HS-27A (cell line): ENCODE measurements at places on chromosomes 6 and 20.

DNA sequence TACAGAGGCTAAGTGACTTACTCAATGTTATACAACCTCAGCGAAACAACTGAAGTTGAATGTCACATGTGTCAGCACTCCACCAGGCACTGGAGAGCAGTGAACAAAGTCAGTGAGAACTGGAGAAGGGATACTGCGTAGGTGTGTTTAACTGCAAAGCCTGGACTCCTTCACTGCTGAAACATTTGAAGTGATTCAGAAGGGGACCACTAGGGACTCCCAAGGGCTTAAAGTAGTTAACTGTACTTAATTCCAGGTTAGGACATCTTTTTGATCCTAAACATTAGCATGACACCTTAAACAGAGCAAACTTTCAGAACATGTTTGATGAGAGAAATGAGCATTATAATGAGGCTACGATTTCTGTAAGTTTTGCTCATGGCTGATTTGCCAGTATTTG lies 45.0 kb upstream of the ZBTB24 start:
- no peak for DNase-seq

- DNase-seq = peak; percentile 53
These were observed 23.6 kb downstream of the FOXQ1 start for GRCh38 chr6:1335367-1336037.

DNA sequence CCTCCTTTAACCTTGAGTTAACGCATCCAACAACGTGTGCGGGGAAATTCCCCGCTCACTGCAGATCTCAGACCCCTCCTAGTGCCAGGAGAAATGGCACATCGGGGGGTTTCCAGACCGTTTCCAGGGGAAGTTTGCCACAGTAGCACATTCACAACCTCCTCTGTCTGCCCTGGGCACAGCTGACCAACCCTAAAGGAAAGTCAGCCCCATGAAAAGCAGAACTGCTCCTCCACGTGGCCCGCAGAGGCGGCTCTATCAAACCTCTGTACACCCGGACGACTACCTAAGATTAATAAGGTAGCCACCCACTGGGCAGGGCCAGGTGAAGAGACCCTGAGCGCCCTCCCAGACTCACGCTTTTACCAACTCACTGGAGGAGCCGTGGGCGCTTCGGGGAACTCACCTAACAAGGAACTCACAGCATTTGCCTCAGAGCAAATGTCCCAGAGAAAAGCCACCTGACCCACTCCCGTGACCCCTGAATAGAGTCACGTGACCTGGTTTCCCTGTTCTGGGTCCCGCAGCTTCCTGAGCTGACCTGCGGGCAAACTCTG lies 93.1 kb downstream of the PRND start:
- DNase-seq = no peak

DNA sequence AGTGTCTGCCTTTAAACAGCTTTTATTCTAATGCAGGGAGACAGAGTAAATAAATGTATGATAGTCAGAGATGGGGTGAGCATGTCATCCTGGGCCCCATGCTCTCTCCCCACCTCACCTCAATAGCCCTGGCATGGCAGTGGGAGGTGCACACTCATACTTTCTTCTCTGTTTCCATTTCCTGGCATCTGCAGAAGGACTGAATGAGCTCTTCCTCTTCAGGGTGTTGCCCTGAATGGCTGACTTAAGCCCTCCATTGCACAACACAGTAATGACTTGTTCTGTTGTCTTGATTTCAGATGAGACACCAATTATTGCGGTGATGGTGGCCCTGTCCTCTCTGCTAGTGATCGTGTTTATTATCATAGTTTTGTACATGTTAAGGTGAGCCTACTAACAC lies 57.0 kb upstream of the GNRH2 start:
- DNase-seq = no peak

DNA sequence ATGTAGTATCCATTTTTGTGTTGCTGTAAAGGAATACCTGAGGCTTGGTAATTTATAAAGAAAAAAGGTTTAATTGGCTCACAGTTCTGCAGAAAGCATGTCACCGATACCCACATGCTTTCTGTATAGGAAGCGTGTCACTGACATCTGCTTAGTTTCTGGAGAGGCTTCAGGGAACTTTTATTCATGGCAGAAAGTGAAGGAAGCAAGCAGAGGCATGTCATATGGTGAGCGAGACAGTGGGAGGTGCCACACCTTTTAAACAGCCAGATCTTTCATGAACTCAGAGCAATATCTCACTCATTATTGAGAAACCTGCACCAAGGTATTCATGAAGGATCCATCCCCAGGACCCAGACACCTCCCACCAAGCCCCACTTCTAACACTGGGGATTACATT lies 3.5 kb downstream of the SUMO4 start:
- DNase-seq = no peak

GRCh38 chr6:165229216-165229615 lies 80.2 kb downstream of the C6orf118 start:
- no peak for DNase-seq

GRCh38 chr20:38000293-38000692 lies 33.0 kb downstream of the TTI1 start:
- no peak for DNase-seq

DNA sequence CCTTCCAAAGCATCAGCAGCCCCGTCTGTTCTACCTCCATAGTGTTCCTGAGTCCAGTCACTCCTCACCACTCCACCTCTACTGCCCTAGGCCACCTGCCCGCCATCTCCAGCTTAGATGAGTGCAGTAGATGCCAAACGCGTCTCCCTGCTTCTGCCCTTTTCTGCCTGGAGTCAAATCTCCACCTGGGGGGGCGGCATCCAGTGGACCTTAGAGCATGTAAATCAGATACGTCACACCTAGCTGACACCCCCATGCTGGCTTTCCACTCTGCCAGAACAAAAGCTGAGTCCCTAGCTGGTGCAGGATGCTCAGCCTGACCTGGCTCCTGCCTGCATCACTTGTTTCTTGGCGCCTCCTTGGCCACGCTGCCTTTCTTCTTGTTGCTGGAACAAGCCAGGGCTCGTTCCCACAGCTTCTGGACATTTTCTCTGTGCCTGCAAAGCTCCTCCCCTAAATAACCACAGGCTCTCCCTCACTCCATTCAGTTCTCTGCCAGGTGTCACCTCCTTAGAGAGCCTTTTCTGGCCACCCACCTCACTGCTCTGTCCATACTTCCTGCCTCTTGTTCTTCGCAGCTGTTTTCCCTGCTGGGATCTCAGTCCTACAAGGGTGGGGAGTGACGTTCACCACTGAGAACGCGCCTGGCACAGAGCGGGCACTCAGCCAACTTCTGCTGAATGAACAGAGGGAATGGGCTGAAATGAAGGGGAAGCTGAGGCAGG lies 5.8 kb downstream of the DDR1 start:
- no peak for DNase-seq

- DNase-seq = no peak
These were observed 100.5 kb upstream of the EDN1 start for GRCh38 chr6:12189661-12190060.

DNA sequence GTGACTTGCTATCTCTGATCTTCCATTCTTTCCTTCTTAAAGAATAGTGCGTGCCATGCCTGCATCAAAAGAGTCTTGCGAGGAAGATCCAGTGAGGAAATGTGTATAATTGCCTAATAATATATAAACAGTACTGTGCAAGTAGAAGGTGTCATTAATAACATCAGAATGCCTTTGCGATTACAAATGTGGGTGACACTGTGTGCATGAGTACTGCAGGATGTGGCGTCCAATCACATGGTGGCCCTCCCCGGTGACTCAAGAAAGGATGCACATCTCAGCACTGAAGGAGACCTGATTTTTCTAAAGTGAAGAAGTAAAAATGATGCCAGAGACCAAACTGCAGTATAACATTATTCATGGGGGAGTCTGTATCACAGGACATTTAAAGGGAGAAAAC lies 107.5 kb upstream of the EDN1 start:
- DNase-seq = no peak

- peak; percentile 14 for DNase-seq
These were observed 8.3 kb downstream of the KIF3B start for GRCh38 chr20:32285621-32286371.

DNA sequence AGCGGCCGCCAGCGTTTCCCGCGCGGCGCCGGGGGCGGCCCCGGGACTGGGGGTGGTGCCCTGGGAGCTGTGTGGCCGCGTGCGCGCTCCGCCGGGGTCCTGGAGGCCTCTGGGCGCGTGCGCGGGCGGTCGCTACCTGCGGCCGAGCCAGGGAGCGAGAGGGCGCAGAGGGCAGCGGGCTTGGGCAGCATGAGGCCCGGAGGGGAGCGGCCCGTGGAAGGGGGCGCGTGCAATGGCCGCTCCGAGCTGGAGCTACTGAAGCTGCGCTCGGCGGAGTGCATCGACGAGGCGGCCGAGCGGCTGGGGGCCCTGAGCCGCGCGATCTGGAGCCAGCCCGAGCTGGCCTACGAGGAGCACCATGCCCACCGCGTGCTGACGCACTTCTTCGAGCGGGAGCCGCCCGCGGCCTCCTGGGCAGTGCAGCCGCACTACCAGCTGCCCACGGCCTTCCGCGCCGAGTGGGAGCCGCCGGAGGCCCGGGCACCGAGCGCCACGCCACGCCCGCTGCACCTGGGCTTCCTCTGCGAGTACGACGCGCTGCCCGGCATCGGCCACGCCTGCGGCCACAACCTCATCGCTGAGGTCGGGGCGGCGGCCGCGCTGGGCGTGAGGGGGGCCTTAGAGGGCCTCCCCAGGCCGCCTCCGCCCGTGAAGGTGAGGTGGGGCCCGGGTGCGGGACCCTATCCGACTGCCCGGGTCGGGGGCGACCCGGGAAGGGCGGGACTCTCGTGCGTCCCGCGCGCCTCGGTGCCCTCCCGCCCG lies at the start of gene PM20D2:
TSS of gene PM20D2 (plus strand) at position 100 of the 762 bp plus-strand sequence. CDS start at position 190, 90 bp downstream.
- peak; percentile 19 for DNase-seq

GRCh38 chr6:120211955-120212792 lies 862.6 kb upstream of the MAN1A1 start:
- DNase-seq = no peak

DNA sequence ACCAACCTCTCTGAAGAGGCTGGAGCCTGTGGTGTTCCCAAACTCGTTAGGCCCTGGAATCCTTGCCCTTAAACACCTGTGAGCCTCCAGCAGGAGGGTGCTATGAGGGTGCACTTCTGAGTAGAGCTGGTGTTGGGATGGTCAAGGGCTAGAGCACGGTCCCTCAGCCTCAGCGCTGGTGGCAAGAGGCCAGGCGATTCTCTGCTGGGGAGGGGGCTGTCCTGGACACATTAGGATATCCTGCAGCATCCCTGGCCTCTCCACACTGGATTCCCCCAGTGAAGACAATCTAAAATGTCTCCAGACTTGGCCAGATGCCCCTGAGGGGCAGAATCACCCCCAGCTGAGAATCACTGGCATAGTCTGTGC lies 157.8 kb downstream of the SYCP2 start:
- no peak for DNase-seq

GRCh38 chr20:19510611-19511010 lies 247.4 kb upstream of the RIN2 start:
- DNase-seq = no peak

DNA sequence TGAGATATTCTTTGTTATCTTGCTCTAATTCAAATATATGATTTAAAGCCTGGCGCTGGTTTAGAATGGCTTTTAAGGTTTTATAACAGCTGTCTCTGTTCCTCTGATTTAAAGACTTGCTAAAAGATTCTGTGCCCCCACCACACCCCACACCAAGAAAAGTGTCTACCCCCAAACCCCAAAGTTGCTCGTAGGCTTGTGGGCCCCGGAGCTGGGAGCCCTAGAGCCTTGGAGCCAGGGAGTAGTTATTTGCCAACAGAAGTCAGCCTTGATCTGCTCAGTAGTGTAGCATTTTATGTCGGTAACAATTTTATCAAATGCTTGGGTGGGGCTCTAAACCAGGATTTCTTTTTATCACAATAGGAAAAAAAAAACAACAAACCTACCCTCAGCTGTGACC lies 105.2 kb upstream of the TRAF3IP2 start:
- no peak for DNase-seq

DNA sequence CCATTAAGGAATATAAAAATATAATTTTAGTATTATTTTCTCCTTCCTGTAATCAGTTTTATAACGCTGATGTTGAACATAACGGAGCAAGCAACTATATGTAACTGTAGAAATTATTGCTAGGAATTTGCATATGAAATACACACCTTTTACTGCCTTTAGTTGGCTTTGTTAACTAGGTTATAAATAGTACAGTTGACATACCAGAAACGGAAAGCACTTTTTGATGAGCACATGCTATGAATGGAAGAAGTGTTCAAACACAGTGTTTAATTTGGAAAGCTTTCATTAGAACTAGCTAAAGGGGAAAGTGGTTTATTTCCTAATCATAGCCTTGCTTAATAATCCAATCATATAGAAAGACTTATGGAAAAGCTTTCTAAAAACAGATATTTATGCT lies 25.3 kb upstream of the BEND3 start:
- no peak for DNase-seq

- DNase-seq = no peak
These were observed 7.5 kb upstream of the CD164 start for GRCh38 chr6:109389650-109390274.

- DNase-seq = no peak
These were observed 13.4 kb downstream of the FAM110A start for GRCh38 chr20:846894-847278.

DNA sequence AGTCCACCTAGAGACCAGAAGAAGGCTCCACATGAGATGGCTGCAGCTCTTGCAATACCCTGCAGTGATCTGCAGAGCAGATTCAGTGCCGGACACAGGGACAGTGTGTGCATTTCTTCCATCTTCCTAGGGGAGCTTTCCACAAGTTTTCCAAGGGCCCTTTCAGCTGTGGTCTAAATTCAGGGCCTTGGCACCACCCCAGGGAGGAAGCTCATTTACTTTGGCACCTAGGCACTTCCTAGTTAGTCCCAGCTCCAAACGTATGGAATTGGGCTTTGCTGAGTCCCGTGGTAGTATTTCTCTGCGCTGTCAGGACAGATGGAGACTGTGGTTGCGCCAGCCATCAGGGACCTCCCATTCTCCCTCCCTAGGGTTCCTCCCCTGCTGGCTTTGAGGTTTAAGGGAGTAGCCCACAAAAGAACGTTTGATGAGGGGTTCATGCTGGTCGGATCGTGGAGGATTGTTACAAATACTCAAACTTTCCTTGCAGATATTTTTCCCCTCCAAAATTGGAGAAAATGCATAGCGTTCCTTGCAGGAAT lies 182.3 kb upstream of the UST start:
- no peak for DNase-seq

- DNase-seq = no peak
These were observed 292.6 kb upstream of the NT5E start for GRCh38 chr6:85157311-85157710.

GRCh38 chr6:31697555-31697954 lies 5.6 kb downstream of the ABHD16A start:
- no peak for DNase-seq

DNA sequence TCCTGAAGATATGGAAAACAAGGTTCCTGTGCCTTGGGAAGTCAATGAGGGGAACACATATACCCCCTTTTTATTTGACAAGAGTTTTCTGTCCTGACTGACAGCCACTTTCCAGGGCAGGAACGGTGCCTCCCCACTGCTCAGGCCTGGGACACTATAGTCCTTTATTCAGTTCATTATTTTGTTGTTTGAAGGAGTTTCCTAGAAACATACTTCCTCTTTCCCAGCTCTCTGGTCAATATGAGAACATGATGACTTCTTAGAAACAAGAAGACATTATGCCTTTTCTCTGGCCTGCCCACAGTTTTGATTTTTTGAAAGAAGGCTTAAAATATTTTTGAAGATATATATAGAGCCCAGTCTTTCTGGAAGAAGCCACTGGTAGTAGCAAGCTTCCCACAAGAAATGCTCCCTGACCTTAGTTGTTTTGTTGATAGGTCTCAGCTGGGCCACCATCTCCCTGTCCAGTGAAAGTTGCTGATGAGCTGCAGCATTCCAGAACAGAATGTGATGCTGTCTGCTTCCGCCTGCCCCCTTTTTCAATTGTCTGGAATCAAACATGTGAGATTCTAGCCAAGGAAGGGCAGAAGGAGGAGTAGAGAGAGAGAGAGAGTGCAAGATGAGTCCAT lies 350.0 kb upstream of the PRND start:
- no peak for DNase-seq
